ENCODE measurements at places on chromosomes 1 and 21.

- DNase-seq: no peak
These were observed 109.4 kb downstream of the NAV1 start for GRCh38 chr1:201648066-201648906.

DNA sequence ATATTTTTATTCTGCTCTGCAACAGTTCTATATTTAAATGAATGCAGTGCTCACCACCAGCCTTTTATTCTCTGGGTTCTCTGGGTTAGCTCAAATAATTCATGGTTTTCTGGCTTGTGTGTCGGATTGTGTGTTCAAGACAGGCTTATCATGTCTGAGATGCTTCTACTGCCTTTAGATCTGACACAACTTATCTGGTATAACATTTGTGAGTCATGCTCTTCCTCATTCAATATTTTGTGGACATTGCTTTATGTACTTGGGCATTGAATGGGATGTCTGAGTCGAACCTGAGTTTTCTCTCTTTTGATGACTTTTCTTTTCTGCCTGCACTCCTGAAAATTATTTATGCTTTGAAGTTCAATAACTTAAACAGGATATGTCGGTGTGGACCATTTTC, 17.6 kb upstream of the PKP1 start:
- DNase-seq: no peak

- no peak for DNase-seq
These were observed 25.0 kb upstream of the GBP1 start for GRCh38 chr1:89089962-89090361.

- DNase-seq: no peak
These were observed 3.0 kb downstream of the TENT5B start for GRCh38 chr1:27009601-27010197.

DNA sequence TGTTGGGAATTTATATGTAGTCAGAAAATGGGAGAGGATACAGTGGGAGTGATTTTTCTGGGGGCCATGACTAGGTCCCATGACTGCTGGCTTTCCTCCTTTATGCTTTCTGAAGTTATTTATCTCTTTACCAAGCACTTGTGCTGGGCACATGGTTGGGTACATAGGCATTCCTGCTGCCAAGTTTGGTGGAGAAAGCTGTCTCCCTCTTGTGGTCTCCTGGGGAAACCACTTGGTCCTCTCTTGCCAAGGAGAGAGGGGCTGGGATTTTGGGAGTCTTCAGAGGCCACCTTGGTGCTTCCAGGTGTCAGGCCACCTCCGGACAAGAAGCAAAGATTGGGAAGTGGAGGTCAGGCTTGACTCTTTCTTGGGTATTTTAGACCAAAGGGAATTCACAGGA, 120.2 kb upstream of the KCNE2 start:
- DNase-seq: no peak

DNA sequence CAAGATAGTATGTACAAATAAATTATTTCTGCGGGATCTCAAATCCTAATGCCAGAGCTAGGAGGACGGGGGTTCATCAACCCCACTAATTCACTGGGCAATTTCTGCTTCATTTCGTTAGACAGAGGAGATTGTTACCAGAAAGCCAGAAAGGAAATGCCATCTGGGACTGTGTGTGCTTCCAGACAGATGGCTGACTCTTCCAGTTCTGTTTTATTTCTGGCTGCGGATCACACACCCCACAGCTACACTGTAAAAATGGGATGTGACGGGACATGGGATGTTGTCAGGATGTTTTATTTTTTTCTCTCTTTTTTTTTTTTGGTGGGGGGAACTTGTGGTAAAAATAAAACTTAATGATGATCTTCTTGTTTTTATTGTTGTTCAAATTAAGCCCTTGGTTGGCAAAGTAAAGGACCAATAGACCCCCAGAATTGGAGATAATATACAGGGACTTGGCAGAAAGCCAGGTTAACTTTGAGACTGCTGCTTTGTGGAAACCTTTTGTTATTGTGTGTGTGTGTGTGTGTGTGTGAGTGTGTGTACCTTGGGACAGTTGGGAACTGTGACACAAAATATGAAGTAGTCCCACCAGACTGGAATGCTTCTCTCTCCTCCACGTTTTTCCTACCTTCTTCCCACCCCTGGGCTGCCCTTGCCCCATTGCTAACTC, 114.5 kb downstream of the NUF2 start:
- DNase-seq: no peak

DNA sequence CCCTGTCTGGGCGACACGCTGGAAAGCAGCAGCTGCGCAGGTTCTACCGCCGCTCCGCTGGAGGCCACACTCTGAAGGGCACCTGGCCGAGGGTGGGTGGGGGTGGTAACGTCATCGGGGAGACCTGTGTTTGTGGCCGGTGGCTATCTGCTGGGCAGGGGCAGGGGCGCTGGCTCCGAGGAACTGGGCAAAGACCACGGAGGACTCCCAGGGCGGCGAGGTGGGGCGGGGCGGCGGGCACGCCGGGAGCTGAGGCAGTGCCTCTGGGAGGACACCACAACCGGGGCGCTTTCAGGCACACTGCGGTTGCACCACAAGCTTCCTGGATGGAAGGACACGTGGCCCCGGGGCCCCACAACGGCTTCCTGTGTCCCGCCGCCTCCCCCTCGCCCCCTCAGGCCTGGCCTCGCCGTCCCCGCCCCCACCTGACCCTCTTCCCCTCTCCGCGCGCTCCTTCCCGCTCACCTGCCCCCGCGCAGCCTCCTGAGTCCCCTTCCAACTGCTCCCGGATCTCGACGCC, 3.3 kb upstream of the DENND2D start:
- DNase-seq: peak; percentile 66

DNA sequence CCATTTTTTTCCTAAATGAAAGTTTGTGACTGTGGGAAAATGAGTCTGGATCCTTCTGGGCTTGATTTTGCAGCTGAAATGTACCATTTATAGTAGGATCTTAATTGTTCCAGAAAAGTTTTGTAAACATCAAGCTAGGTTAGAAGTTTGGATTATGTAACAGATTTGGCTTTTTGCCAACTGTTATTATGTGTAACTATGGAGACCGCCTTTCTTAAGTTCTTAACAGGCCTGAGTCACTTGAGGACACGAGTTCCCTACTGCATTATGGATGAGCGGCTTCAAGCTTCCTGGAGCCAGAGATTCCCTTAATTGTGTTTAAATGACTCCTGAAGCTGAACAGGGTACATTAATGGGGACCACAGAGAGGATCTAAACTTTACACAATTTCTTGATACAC, 22.2 kb downstream of the SLC25A33 start:
- DNase-seq: no peak

GRCh38 chr1:104235141-104235540, 485.4 kb downstream of the AMY1C start:
- no peak for DNase-seq

- no peak for DNase-seq
These were observed 979 bp downstream of the RASSF5 start for GRCh38 chr1:206508130-206508889.

- no peak for DNase-seq
These were observed 416.6 kb upstream of the RUNX1 start for GRCh38 chr21:35465741-35466140.

DNA sequence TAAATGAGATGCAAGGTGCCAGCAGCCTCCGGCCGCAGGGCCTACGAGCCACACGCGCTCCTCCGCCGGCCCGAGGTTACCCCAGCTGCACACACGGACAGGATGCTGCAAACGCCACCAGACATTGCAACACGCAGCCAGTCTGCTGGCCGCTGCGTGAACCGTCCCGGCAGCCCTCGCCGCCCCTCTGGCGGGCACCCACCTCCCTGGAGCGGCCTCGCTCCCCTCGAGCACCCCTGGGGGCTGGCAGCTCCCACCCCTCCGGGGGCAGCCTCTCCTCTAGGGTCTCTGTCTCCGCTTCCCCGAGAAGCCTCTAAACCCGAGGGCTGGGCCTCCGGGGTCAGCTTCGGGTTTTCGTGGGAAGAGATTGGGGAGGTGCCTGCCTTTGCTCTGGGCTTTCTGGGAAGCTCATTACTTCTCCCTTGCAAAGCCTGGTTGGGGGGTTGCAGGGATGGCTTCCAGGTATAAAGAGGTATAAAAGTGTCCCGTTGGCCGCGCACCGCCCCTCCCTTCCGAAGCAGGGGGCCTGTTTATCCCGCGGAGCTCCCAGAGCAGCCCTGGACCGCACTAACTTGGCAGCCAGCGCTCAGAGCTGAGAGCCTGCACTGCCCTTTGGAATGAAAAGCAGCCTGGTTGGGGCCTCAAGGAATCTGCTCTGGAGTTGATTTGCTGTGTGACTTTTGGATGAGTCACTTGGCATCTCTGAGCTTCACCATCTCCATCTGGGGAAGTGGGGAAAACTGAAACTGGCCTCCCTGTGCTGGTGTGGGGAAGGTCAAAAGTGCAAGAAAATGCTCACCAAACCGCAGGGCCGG, 21.8 kb downstream of the DHRS3 start:
- DNase-seq: no peak

DNA sequence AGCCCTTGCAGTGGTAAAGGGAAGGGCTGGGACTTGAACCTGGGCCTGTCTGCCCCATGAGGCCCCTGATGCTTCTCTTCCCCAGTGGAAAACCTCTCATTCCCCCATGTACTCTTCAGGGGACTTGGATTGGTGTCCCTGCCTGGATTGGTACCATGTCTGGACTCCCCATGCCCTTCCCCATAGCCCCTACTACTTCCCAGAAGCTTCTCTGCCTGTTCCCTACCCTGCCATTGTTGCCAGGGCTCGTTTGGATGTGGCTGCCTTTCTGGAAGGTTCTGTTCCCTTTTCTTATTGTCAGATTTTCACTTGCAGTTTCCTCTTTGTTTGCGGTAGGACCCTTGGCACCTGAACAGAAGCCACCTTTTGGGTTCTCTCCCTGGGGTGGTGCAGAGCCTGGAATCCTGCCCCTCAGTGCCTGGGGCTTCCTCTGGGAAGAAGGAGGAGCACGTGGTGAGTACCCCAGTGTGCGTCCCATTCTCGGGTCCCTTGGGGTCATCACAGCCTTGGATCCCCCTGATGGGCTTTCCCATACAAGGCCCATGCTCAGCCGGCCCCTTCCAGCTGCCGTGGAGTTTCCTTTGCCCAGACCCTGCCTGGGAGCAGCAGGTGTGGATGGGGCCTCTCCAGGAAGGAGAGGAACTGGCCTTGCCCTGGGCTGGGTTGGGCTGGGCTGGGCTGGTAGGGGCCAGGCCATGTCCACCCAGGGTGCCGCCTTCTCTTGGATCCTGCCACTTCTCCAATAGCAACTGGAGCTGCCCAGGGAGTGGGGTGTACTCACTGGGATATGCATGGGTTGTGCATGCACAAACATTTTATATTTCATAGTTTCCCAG, 281.1 kb downstream of the PTPRU start:
- DNase-seq: no peak

DNA sequence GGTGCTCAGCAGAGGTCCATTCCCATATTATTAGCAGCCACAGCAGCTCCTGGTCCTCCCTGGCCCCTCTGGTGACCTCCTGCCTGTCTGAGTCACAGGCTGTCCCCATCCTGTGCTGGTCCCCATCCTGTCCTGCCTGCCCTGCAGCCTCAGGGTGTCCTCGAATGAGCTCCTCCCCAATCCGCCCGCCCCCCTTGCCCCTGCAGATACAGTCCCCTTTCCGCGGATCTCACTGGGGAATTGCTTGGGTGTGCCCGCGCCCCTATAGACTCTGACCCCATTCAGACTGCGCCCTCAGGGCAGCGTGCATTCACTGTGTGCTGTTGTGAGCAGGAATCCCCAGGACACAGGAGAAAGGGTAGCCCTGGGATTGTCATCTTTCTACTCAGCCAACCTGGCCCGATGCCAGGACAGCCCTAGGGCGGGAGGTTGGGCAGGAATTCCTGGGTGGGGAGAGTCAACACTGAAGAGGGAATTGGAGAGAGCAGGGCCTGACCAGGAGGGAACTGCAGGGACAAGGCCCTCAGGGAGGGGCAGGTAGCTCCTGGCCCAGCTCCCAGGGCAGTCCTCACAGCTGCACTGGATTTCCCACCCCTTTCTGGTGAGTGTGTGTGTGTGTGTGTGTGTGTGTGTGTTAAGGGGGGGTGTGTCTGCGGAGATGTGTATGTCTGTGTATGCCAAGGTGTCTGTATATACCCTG, 1.1 kb upstream of the GUCA2A start:
- no peak for DNase-seq

GRCh38 chr1:63847308-63847910, 73.6 kb downstream of the ROR1 start:
- no peak for DNase-seq

GRCh38 chr21:29386803-29387202, 88.1 kb downstream of the BACH1 start:
- no peak for DNase-seq

Data from effector CD8-positive, alpha-beta T cell (primary cell).